GM18507 (cell line): ENCODE measurements at places on chromosomes 11 and 22.

DNA sequence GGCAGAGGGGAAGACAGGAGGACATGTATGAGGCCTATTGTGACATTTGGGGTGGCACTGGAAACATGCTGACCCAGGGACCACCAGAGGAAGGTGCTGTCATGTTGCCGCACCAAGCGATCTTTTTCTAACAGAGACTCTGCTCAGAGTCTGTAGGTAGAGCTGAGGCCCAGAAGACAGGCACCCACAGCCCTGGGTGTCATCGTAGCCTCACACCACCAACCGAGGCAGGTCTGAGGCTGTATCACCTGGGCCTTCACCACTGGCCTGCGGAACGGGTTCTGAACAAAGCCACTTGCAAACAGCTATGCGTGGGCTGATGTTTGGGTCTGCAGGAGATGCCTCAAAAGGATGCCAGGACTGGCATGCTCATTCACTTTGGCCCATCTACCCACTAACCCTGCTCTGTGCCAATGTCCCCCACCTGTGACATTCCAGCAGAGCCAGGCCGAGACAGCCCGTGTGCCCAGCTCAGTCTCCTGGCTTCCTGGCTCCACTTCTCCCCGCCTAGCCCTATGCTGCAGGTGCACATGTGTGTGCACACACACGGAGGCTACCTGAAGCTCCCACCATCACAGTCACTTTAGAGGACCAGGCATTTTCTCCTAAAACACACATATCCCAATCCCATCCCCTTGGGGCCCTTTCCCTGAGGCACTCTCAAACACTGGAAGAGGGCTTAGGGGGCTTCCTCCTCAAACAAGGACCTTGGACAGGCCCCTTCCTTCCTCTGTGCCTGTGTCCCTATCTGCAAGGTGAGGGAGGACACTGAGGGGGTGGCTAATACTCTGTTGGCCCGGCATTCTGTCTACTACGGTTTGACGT, 3.6 kb downstream of the TRIM29 start:
- DNase-seq: no peak

DNA sequence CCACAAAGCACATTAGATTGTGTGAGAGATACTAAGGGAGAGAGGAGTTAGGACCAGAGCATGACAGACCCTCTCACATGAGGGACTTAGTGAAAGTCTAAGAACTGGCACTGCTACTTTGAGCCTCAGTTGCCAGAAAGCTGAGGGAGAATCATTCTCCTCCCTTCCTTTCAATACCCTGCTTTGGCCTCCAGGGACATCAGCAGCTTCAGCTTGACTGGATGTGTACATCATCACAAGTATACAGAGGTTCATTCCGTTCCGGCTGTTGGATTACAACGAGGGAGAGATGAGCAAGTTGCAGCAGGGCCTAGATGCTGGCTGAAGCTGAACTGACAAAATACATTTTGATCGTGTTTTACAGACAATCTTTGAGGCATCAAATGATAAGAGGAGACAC, 15.7 kb upstream of the ANO5 start:
- DNase-seq: no peak

DNA sequence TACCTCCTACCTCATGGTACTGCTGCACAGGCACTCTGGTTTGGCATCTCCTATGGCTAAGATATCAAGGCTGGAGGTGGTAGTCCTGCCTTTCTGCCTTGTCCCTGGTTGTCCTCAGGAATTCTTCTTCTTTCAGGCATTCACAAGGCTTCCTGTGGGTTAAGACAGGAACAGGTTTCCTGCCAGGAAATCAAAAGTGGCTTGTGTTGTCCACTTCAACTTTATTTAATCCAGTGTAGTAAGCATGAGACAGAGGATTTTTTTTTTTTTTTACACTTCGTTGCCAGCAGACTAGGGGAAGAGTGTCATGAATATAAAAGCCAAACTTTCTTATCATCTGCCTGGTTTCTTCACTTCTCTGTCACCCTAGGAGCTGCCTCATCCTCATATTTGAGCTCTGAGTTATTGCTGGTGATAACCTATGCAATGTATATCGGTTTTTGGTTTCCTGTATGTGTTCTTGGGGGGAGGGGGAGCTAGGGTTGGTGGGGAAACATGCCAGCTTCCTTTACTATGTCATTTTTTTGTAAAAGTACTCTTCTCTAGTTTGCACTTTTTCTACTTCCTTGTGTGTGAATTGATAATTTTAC, 50.2 kb downstream of the XKR3 start:
- no peak for DNase-seq

DNA sequence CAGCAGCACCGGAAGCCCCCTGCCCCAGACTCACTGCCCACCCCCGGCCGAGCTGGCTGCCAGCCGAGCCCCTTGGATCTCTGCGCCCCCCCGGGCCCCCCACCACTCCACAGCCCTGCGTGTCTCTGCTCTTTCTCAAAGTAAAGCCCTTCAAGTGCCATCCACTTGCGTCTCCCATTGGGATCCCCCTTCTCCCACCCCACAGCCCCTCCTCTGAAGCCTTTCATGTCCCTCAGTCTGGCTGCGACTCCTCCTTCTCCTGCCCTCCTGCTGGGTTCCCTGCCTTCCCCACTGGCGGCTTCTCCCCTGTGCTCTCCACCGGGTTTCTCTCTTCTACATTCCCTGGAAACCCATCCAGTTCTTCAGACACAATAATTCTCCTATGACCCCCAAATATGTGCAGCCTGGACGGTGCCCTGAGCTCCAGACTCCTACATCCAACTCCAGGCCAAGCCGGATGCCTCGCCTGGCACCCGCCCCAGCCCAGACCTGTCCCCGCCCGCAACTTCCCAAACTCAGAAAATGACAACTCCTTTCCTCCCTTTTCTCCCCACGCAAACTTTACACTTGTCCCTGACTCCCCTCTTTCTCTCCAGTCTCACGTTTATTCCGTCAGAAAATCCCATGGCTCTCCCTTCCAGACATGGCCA, 108.9 kb downstream of the WNT7B start:
- no peak for DNase-seq

GRCh38 chr11:33724644-33725035, 11.6 kb downstream of the CD59 start:
- no peak for DNase-seq

DNA sequence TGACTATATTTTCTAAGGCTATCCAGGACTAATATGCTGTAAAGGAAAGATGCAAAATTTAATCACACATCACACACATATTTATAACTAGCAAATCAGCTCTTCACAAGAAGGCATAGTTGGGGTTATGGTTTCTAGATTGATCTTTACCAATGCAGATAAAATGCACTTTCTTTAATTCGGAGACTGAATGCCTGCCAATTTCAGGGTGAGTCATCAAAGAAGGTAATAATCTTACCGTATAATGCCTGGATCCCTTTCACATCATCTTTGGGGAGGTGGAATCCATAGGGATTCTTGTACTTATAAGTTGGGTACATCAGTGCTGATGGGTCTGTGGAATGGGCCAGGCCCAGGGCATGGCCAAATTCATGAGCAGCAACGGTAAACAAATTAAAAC, 16.4 kb downstream of the MMP20 start:
- no peak for DNase-seq

- no peak for DNase-seq
Measured at GRCh38 chr11:209275-210121, 2.0 kb downstream of the RIC8A start.

GRCh38 chr11:79219186-79220045, 221.4 kb downstream of the TENM4 start:
- DNase-seq: no peak

DNA sequence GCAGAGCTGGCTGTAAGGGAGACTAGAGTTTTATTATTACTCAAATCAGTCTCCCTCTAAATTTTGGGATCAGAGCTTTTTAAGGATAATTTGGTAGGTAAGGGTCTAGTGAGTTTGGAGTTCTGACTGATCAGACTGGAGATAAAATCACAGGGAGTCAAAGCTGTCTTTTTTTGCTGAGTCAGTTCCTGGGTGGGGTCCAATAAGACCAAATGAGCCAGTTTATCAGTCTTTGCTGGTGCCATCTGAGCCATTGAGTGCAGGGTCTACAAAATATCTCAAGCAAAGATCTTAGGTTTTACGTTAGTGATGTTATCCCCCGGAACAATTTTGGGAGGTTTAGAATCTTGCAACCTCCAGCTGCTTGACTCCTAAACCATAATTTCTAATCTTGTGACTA, 935.1 kb upstream of the RAG2 start:
- no peak for DNase-seq

DNA sequence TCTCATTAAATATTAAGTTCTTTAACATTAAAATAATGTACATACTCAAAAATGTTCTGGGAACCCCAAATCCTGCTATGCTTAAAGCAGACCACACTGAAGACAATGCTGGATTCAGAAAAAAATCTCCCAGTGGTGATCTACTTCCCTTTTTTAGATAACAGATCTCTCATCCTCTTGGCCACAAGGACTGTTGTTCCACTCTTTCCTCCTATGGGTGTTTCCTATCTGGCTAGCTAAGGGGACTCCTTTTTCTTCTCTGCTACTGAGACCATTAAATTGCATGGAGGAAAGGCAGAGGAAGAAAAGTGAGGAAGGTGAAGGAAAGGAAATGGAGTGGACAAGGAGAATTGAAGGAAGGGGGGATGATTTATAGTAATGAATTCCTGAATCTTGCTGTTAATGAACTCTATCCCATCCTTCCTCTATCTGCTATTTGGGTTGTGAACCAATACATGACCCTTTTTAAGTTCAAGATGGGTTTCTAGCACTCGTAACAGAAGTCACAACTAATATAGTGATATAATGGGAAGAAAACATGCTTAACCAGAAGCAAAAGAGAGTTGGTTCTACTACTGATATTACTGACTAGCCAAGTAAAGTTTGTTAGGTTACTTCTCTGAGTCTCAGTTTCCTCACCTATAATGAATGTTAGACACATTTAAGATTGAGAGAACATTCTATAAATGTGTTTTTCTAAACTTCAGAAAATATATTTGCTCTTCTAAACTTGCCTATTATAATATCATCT, 53.2 kb downstream of the PIK3C2A start:
- no peak for DNase-seq

DNA sequence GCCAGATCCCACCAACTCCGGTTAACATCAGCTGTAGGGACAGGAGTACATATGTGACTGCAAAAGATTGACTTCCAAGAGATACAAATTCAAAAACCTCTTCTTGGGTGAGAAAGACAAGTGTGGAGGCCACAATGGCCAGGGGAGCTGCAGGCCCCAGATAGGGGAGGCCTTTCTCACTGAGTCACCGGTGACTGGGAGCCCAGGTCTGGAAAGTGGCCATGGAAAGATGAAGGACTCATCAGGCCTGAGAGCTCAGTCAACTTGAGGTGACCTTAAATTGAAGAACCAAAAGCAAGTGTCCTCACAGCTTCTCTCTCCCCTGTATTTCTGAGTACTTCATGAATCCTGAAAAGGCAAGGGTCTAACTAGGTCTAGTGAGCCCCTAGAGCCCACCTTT, 90.4 kb upstream of the CLPB start:
- no peak for DNase-seq

DNA sequence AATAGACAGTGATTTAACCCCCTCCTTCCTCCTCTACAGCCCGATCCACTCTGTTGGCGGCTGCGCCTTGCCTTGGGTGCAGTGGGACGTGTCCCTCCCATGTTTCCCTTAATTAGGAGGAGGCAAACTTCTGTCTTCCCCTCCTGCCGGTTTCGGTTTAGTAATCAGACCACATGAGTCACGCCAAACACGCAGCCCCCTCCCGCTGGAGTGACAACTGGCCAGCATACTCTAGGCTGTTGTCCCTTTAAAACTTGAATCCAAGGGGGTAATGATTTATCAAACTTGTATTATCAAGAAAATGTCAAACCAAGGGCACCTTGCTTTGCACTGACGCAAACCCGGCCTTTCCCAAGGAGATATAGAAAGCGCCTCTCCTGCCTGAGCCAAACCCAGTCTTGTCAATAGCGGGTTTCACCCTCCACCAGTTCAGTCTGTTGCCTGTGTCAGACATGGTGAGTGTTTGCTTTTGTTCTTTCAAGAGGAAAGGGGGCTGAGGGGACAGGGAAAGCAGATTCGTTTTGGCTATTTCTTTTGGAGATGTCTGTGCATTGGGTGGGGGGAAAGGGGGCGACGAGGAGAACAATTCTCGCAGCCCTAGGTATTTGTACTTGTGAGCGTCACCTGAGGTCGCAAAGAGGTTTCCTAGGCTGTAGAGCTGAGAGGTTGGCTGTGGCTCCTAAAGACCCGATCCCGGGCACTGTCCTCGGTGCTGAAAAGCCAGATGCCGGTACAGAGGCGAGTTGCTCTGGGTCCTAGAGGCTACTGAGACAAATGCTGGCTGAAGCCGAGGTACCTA, at the start of gene SLC6A5:
SLC6A5 (plus strand) TSS at position 388 of the 799 bp plus-strand sequence; CDS start at position 453, 65 bp downstream.
- DNase-seq: no peak

GRCh38 chr11:76448506-76448905, 3.7 kb downstream of the EMSY start:
- no peak for DNase-seq

DNA sequence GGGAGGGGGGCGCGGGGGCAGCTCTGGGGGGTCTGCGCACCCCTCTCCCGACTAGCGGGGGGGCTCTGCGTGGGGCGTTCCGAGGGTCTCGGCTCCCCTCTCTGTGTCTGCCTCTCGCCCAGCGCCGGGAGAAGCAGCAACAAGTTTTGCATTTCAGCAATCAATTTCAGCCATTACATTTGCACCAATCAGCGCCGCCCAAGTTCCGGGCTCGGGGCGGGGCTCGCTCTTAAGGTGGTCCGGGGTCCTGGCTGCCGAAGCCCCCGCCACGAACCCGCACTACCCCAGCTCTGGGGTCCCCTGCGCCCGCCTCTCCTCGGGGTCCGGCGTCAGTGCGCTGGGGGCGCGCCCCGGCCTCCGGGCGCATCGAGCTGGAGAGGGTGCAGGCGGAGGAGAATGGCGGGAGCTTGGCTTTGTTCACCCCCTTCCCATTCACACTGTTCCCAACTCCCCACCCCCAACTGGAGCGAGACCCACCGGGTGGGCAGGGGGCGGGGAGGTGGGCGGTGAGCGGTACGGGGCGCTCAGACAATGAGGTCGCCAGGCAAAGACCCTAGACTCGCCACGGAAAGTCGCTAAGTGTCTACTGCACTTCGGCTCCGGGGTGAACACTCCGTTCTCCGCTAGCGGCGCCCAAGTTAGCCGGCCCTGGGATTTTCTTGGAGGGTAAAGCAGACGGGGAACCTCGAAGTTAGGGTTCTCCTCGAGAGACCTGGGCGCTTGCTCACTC, at the start of gene MN1:
MN1 (minus strand) TSS at position 141 of the 730 bp plus-strand sequence. CDS start 1,213 bp downstream, outside the sequence.
- no peak for DNase-seq

GRCh38 chr11:96341211-96342013, 1.6 kb downstream of the MAML2 start:
- peak; percentile 38 for DNase-seq

GRCh38 chr22:45996241-45997076, 19.5 kb upstream of the WNT7B start:
- DNase-seq: peak; percentile 14

DNA sequence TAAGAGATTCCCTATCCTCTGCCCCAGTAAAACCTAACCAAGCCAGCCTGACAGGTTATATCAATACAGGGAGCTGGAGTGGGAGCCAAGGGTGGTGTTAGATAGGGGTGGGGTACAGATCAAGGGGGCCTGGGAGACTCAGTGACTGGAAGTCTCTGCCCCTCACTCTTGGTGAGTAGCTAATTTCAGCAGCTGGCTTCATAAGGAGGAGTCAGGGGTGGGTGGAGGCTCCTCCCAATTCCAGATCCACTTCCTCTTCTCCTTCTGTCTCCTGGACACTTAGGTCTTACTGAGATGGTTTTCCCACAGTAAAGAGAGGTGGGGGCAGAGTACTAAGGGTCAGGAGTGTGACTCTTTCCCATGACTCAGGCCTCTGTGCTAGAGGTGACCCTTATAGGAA, 1.1 kb upstream of the VSIG2 start:
- DNase-seq: no peak
